ENCODE measurements at places on chromosomes 5 and 9.

GRCh38 chr5:157594675-157595459, 19.3 kb upstream of the ADAM19 start:
- DNase-seq, result no peak

DNA sequence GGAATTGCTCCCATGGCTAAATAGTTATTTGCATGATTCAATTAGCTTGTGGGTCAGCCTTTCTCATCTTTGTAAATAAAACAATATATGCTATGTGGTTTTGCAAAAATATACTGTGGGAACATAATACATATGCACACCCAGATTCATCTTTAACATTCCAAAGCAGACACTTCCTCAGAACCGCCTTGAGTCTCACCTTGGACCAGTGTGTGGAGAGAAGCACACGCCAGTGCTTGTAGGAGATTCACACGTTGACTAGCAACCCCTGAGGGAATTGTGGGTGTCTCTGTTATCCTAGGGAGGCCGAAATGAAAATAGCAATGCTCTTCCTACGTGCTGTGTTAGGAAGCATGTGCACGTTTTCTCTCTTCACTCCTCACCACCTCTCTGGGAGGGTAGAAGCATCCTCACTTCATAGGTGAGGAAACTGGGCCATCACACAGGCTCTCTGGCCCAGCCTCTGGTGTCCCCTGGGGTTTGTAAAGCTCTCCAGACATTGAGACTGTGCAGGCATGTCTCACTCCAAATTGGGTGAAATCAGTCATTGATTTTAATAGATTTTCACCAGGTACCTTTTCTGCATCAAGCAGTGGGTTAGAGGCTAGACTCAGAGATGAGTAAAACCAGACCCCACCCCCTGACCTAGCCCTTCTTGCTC, 221.7 kb downstream of the PBX3 start:
- no peak for DNase-seq

DNA sequence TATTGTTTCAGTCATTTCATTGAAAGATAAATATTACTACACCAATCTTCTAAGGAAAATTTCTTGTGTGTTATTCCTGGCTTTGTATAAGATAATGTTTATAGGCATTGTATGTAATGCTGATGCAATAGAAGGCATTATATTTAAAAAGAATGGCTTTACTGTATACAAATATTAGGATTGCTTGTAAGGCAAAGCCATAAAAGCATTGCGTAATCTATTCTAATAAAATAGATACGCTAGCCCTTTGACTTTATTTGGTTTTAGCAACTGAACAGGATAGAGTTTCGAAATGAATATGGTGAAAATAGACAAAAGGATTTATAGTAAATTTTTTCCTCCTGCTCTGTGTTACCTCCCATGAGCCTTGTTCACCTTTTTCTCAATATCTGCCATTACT, 5.5 kb upstream of the LYSMD3 start:
- DNase-seq, result no peak

DNA sequence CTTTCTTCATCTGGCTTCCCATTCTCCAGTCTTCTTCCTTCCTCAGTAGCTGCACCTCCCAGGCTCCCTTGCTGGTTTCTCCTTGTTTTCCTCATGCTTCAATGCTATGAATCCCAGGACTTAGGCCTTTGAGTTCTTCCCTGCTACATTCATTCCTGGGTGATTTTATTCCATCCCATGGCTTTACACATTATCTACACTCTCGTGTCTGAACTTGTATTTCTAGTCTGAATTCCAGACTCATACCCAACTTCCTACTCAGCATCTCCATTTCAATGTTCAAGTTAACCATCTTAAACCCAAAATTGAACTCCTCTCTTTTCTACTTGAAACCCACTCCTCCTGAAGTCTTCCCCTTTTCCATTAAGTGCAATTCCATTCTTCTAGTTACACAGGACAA, 20.0 kb downstream of the SLC24A2 start:
- DNase-seq, result no peak

DNA sequence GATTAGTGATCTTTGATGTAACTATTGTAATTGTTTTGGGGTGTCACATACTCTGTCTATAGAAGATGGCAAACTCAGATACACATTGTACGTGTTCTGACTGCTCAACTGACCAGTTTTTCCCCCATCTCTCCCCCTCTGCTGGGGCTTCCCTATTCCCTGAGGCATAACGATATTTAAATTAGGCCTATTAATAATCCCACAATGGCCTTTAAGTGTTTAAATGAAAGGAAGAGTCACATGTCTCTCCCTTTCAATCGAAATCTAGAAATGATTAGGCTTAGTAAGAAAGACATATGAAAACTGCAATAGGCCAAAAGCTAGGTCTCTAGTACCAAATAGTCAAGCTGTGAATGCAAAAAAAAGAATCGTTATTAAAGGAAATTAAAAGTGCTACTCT, 265.6 kb downstream of the TMEM232 start:
- no peak for DNase-seq

GRCh38 chr9:26939955-26940711, 6.9 kb downstream of the PLAA start:
- no peak for DNase-seq

- no peak for DNase-seq
Observed at GRCh38 chr5:34026089-34026761, 16.8 kb downstream of the C1QTNF3 start.

- no peak for DNase-seq
Observed at GRCh38 chr9:76526026-76526425, 67.0 kb downstream of the GCNT1 start.

GRCh38 chr9:133098104-133098754, 22.8 kb downstream of the RALGDS start:
- DNase-seq, result no peak

DNA sequence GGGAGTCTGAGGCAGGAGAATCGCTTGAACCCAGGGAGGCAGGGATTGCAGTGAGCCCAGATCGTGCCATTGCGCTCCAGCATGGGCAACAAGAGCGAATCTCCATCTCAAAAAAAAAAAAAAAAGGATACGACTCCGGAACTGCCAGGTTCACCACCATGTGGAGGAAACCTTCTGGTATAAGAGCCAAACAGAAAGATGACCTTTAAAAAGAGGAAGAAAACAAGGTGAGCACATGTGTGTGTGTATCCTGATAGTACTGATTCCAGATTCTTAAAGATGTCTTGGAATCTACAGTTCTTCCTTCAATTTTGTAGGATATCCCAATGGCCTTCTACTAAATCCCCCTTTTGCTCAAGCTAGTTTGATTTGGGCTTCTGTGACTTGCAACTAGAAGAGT, 33.7 kb downstream of the FBXO10 start:
- DNase-seq, result no peak

GRCh38 chr9:136687721-136688223, 515 bp upstream of the AGPAT2 start:
- no peak for DNase-seq

DNA sequence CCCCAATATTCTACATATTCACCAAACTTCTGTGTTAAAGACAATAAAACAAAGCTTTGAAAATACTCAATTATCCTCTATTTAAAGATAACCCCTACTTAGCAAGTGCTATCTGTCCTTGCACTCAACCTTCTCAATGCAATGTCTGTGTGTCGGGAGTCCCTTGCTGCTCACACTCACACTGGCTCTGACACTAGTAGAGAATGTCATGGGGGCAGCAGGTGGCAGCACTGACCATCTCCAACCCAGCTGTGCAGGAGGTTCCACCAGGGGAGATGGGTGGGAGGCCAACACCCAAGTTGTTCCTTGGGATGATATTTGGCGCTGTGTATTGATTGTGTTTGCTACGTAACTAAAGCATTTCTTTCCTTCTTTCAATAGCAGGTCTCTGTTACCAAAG, 59.4 kb upstream of the SIMC1 start:
- no peak for DNase-seq

- no peak for DNase-seq
Observed at GRCh38 chr5:124697933-124698591, 48.4 kb downstream of the ZNF608 start.

DNA sequence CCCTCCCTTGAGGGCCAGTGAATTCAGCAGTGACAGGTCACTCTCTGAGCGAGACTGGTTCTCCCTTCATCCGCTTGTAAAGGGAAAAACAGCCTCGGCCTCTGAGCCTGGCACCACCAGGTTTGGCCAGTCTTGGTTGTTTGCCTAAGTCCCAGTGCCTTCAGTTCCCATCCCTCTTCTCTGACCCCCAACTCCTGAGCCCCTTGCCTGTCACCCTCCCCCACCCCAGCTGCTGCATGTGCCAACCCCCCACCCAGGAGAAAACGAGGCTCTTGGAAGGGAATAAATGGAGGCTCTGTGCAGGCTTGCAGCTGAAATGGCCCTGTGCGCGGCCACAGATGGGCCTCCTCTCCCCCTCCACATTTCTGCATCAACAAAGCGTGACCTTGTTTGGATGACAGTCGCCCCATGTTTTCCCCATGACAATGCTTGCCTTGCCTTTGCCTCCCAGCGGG, 3.1 kb downstream of the URM1 start:
- DNase-seq, result no peak

- DNase-seq, result no peak
Observed at GRCh38 chr5:9015260-9015936, 530.5 kb downstream of the SEMA5A start.

- DNase-seq, result no peak
Observed at GRCh38 chr5:109830955-109831502, 141.3 kb downstream of the MAN2A1 start.

GRCh38 chr5:73796164-73797131, 170.5 kb downstream of the ARHGEF28 start:
- DNase-seq, result peak; percentile 6

- no peak for DNase-seq
Observed at GRCh38 chr5:174982485-174982884, 258.1 kb downstream of the MSX2 start.

DNA sequence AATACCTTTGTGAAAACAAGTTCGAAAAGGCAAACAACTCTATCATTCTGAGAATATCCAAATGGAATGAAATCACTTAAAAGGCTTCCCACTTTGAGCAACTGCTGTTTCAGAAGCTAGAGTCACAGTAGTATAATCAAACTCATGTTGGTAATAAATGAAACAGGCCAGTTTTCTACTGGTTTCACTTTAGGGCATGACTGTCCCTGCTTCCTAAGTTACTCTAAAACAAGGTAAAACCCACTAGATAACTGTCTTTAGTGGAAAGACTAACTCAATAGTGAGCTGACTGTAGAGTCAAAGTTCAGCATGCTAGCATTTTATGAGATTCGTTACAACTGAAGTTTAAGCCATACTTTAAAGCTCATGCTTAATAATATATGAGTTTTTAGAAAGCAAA, 6.0 kb downstream of the CDC26 start:
- no peak for DNase-seq

- no peak for DNase-seq
Observed at GRCh38 chr5:15073453-15073852, 201.9 kb upstream of the ANKH start.

DNA sequence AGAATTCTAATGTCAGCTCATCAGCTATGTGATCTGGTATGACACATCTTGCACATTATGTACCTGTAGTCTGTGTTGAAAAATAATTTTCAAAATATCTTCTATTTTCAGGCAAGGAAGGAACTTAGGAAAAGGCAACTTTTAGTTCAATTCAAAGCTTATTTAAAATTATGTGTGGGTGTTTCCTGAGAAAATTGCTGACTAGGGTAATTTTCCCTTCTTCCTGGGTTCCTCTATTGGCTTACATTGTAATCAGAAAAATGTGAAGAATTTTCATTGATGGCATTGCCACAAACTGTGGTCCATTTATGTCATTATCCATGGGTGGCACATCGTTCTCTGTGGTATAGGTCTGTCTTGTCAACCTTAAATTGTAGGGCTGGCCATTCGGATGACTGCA, 328.7 kb upstream of the SGCD start:
- no peak for DNase-seq

GRCh38 chr9:105359892-105360291, 87.9 kb upstream of the FSD1L start:
- peak; percentile 51 for DNase-seq

- DNase-seq, result no peak
Observed at GRCh38 chr5:32508806-32509805, 64.6 kb upstream of the ZFR start.

DNA sequence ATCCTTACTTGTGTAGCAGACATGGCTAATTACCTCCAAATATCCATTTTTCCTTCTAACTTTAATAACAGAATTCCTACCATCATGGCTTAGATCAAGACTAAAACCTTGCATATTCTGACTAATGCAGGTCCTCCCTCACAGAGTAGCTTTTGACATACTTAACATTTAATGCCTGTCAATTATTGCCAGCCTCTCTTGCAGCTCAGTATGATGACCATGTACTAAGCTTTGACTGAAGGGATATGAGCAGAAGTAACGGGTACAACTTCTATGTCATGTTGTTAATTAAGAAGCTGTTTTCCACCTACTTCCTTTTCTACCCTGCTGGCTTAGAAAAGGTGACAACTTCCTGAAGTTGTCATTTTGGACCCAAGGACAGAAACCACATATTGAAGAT, 533.4 kb downstream of the PSAT1 start:
- no peak for DNase-seq

- no peak for DNase-seq
Observed at GRCh38 chr5:89473196-89473595, 590.2 kb upstream of the MEF2C start.

DNA sequence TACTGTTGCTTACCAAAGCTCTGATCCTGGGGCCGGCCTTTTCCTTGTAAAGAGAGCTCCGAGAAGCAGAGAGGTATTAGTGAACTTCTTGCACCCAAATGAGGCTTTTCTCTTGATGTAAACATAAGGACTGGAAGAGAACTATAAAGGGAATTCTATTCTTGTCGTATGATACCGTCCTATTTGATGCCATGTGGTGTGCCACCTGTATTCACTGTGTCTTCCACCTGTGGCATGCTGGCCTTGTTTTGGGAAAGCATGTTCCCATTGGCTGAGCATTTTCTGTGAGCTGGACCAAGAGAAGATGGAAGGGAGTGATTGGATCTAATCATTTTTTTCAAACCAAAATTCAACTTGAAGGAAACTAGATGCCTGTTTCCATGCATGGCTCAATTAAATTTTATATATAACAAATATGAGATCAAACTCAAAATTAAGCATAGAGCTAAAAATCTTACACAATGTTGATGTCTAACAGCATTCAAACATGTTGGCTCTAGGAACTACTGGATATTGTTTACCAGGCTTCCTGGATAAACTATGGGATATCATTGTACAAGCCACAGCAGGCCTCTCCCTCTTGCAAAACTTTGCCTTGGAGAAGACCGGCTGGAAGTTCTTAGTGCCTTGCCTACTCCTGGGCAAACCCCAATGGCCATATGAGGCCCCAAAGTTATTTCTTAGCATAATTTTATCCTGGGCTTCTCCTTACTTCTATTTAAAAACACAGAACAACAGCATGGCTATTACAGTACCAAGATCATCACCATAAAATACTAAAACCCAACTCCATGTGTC, 115.3 kb downstream of the TSSK1B start:
- no peak for DNase-seq

- peak; percentile 66 for DNase-seq
Observed at GRCh38 chr9:134335061-134335460, 8.8 kb downstream of the RXRA start.

DNA sequence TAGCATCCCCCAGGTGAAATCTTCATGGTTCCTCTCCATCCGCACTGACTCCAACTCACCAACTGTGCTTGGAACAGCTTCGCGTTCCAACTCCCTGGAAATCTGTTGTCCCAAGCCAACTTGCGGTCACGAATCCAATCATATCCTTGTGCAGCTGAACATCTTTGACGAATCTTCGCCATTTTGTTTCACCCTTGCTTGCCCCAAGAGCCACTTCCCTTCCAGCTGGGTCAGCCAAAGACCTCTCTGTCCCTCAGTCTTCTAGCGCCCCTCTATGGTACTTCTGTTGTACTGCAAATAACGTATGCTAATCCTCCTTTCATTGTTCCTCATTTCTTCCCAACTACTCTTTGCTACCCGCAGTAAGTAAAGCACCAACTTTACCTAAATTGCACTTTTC, 61.0 kb upstream of the TARS1 start:
- peak; percentile 12 for DNase-seq

Measured in erythroblast (primary cell).